ENCODE measurements at places on chromosomes 5 and 9. TPM values are rescaled to one million over a fixed set of nuclear protein-coding genes. Genes with fewer than 3 reads are reported as not detected.

- no peaks in the 10 kb centered on the region for H3K36me3 ChIP-seq
- no peak for DNase-seq
- H3K27ac ChIP-seq, result no peak within 1 kb of the TSS
- no peaks in the 10 kb centered on the region for H3K4me1 ChIP-seq
Measured at GRCh38 chr9:115117999-115118878, at the start of gene TNC. Gene TNC (minus strand): TSS chr9:115118157. CDS start chr9:115091018, 27,139 bp downstream.

GRCh38 chr9:95912773-95913172, 37.3 kb downstream of the ERCC6L2 start:
- H3K27ac ChIP-seq, result no peak overlapping the region
- DNase-seq, result no peak

INSYN2B gene
- total RNA-seq, result not detected

C1QTNF2 gene
- total RNA-seq, result not detected

SERF1A gene
- total RNA-seq, result 3.8 TPM

PPP3R2 gene
- total RNA-seq, result not detected

GRCh38 chr9:137138058-137138721, 764 bp upstream of the GRIN1 start:
- H3K27me3 ChIP-seq, result peaks cover 49% of the 10 kb centered on the region
- H3K27ac ChIP-seq, result no peak overlapping the region
- peaks cover 5% of the 10 kb centered on the region for H3K4me1 ChIP-seq
- H3K36me3 ChIP-seq, result no peaks in the 10 kb centered on the region
- no peak for DNase-seq
- no peak overlapping the region for H3K4me3 ChIP-seq

- no peak for DNase-seq
- H3K4me3 ChIP-seq, result no peak overlapping the region
- no peaks in the 10 kb centered on the region for H3K4me1 ChIP-seq
- no peak overlapping the region for H3K27ac ChIP-seq
- H3K36me3 ChIP-seq, result no peaks in the 10 kb centered on the region
Measured at GRCh38 chr5:124841829-124842712, 95.6 kb upstream of the ZNF608 start.

Measured in activated CD4-positive, alpha-beta memory T cell treated with anti-CD3 and anti-CD28 coated beads, Interleukin-2, amount 10 ng/mL, durations not matched to agents 7 days and 5 days (primary cell).